Esophagus squamous epithelium (tissue), 5 donors: ENCODE measurements at places on chromosomes 2 and 18.

- no peak for DNase-seq
Measured at GRCh38 chr2:20657522-20658235, 6.8 kb upstream of the HS1BP3 start.

DNA sequence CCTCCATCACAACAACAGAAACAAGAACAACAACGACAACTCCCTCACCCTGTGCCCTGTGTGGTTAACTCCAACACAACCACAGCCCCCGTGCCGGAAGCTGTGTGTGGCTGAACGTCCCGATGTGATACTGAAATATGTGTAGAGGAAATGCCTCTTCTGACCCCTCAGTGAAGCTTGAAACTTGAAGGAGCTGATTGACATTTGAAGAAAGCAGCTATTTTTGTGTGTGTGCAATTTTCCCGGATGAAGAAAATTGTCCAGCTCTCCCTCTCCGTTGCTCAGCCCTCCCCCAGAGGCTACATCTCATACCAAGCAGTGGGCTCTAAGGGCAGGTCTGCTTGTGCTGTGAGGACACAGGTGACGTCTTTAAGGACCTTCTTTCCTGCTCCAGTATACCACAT is 173.8 kb downstream of the ICOS start:
- DNase-seq = no peak

GRCh38 chr2:88857951-88858411 is 166.5 kb downstream of the RPIA start:
- no peak for DNase-seq

GRCh38 chr2:45028276-45028675 is 19.0 kb upstream of the SIX2 start:
- DNase-seq = no peak

DNA sequence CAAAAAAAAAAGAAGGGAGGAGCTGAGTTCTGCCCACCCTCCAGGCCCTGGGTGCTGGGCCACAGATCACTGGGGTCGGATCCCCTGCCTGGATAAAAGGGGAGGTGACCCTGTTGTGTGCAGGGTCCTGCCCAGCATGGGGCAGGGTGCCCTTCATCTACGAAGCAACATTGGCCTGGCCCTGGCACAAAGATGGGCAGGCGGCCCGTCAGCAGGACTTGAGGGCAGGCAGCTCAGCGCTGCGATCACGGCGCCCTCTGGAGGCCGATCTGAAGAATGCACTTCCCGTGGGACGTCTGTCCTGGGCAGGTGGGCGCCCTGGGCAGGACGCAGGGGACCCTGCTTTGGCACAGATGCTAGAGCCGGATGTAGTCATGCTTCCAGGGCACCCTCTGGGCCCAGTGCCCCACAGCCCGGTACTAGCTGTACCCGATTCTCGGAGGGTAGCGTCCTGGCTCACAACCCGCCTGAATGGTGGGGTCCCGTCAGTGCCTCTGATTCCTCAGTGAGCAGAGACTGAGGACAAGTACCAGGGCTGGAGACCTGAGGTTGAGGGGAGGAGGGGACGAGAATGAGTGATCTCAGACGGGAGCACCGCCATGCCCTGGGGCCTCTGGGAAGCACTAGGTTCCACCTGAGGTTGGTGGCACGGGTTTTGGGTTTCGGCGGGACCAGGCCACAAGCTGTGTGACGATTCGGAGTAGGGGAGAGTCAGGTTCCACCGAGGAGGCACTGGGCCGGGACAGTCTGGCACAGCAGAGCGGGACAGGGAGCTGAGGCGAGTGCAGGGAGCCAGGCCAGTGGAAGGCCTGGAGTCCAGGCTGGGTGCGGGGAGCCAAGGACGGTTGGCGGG is 18.0 kb downstream of the ARID5A start:
- DNase-seq = no peak

DNA sequence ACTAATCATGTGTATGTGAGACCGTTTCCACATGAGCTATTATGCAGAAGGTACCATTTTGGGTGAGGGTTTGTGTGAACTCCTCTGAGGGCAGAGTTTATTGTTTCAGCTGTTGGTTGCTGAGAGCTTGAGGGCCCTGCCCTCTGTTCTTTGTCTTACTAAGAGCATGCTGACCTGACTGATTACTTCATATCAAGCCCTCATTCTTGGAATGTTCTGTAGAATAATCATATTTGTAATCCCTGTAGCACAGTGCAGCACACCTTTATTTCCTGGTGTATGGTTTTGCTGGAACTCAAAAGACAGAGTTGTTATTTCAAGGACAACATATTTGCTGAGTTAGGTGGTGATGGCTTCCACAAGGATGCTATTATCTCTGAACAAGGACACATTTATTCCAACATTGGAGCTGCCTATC is 118.5 kb downstream of the GALNT3 start:
- DNase-seq = no peak

- no peak for DNase-seq
Measured at GRCh38 chr18:31506024-31506742, 8.2 kb downstream of the DSG2 start.

- DNase-seq = no peak
Measured at GRCh38 chr2:135948141-135948540, 37.3 kb downstream of the DARS1 start.

DNA sequence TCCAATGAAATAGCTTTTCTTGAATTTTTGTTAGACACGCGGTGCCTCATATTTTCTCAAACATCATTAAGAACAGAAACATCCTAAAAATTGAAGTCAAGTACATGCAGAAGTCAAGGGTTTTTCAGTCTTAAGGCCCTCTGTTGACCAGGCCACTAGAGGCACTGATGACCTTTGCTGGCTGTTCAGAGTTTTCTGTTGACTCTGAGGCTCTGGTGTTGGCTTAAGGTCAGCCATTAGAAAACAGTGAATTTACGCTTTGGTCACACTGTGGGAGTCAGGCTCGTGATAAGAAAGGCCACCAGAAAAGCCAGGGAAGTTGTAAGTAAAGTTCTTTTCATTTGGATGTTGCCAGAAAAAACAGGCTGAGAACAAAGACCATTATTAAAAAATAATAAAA is 5.8 kb upstream of the UPP2 start:
- DNase-seq = no peak

- DNase-seq = no peak
Measured at GRCh38 chr18:70634576-70635147, 345.8 kb downstream of the SOCS6 start.

DNA sequence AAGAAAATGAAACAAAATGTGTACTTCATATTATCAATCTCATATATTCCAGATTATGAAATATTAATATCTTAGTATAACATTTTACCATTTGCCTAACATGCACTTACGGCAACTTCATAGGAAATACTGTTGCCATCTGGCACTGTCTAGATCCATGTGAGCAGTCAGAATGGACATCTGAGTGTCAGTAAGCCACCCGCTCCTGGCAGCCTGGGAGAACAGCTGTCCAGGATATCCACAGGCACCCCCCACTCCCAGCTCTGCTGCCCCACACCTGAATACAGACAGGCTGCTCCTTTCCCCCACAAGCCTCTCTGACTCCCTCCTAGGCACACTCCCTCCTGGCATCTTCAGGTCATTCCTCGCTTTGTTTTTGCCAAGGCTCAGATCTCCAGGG is 127.0 kb downstream of the GAREM1 start:
- no peak for DNase-seq

DNA sequence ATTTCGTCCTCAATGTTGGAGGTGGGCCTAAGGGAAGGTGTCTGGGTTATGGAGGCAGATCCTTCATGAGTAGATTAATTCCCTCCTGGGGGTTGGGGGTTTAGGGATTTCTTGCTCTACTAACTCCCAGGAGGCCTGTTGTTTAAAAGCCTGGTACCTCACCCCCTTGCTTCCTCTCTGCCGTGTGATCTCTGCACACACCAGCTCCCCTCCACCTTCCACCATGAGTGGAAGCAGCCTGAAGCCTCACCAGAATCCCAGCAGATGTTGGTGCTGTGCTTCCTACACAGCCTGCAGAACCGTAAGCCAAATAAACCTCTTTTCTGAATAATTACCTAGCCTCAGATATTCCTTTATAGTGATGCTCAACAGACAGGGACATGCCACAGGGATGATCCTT is 141.5 kb downstream of the ZNF516 start:
- DNase-seq = no peak

DNA sequence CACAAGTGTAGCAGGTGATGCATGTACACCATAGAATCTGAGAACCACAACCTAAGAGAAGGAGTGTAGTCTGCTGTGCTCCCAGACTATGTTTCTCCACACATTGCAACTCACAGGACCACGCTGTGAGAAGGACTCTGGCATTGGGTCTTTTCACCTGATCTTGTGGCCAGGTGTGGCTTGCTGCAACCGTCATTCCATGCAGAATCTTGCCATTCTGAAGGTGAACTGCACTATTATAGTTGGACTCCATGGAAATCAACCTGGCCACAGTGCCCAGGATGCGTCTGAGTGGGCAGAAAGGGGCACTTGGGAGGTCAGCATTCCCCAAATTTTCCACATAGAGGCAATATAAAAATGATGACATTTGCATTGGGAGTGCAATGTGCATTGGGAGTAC is 122.2 kb downstream of the CAPN13 start:
- DNase-seq = no peak

GRCh38 chr18:57743008-57743407 is 60.1 kb downstream of the ATP8B1 start:
- no peak for DNase-seq

- DNase-seq = no peak
Measured at GRCh38 chr2:134446383-134447017, 192.6 kb downstream of the MGAT5 start.

- DNase-seq = no peak
Measured at GRCh38 chr18:69123421-69123820, 277.3 kb upstream of the DOK6 start.

- no peak for DNase-seq
Measured at GRCh38 chr2:148292431-148292830, 271.5 kb downstream of the MBD5 start.

GRCh38 chr2:52222128-52222527 is 1190.2 kb upstream of the NRXN1 start:
- DNase-seq = no peak

- no peak for DNase-seq
Measured at GRCh38 chr2:233546774-233547173, 19.8 kb downstream of the USP40 start.

DNA sequence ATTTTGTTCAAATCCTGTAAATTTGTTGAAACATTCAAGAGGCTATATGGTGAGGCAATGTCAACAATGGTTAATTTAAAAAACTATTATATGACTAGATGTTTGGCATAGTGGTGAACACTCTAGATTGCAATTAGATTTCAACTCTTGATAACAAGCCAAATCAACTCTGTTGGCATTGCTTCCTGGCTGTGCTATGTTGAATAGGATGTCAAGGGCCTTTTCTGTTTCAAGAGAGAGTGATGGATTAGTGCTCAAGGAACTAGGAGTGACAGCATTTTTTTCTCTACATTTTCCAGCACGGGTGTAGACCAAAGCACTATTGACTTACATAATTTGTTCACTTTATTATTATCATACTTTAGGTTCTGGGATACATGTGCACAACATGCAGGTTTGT is 172.4 kb upstream of the KCNH7 start:
- no peak for DNase-seq

DNA sequence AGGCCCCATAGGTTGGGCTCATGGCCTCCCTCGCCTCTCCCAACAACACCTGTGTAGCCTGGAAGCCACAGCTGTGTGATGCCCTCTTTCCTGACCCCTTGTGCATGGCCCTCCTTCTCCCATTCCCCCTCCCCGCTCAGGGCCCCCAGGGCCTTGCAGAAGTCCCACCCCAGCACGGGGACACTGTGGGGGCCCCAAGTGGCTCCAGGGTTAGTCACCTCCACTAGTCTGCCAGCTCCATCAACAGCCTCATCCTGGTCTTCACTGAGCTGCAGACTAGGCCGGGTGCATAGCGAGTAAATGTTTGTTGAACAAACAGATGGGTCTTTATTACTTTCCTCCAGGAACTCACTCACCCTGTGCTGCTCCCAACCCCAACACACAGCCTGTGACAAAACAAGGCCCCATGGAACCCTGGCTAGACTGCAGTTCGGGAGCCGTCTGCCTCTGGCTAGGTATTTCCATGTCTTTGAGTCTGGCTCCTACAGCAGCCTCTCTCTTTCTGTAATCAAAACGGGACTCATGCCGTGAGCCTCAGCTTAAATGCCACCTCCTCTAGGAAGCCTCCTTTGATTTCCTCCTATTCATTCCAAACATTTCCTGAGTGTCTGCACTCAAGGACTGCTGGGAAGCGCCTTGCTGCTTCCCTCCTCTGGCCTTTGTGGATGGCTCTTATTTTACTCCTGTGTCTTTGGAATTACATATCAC is 109.9 kb upstream of the ID2 start:
- no peak for DNase-seq

DNA sequence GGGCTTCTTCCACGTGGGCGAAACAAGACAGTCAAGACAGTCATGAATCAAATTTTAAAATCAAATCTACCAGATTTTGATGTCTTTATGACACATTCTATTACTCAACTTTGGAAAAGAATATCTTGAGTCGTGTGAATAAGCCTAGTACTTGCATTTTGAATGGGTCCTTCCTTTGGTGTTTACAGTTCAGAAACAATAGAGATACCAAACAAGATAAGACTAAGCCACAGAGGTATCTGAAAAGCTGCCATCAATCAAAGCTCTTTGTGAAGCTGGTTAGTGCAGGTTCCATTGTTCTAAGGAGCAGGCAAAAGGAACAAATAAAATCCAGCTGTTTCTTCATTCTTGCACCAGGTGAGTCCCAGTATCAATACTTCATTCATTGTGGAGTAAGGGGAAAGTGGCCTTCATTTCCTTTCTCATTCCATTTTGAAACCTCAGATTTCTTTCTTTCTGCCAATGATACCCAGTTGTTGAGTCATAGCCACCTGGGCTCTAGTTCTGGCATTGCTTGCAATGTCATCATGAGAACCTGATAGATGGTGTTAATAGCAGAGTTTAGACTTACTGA is 151.7 kb upstream of the L3MBTL4 start:
- no peak for DNase-seq

DNA sequence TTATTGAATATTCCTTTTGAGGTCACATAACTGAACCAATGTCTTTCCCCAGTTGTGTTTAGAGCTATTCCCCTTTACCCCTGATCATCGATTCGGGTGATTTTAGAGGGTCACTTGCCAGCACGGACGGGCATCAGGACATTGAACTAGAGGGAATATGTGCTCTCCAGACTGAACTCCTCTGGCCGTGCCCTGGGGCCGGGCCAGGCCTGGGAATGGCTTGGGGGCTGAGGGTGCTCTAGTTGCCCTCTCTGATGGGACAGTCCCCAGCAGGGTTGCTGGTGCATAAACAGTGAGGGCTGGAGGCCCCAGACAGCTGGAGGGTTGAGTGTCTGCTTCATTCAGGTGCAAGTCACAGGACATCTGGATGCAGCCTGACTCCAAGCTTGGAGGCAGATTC is 90.7 kb downstream of the SMIM21 start:
- DNase-seq = no peak

DNA sequence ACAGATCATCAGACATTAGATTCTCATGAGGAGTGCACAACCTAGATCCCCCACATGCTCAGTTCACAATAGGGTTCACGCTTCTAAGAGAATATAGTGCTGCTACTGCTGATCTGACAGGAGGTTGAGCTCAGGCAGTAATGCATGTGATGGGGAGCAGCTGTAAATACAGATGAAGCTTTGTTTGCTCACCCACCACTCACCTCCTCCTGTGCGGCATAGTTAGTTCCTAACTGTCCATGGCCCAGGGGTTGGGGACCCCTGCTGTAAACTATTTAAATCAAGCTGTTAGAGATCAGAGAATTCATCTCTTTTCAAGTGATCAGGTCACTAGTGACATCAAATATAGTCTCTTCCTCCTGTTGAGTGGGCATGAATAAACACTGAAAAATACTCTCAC is 88.8 kb upstream of the ACVR2A start:
- no peak for DNase-seq

GRCh38 chr2:161979490-161979889 is 94.5 kb downstream of the DPP4 start:
- DNase-seq = no peak
